ENCODE measurements at places on chromosomes 3 and 15.

GRCh38 chr3:123120573-123120972, 53.7 kb downstream of the PDIA5 start:
- DNase-seq: no peak

DNA sequence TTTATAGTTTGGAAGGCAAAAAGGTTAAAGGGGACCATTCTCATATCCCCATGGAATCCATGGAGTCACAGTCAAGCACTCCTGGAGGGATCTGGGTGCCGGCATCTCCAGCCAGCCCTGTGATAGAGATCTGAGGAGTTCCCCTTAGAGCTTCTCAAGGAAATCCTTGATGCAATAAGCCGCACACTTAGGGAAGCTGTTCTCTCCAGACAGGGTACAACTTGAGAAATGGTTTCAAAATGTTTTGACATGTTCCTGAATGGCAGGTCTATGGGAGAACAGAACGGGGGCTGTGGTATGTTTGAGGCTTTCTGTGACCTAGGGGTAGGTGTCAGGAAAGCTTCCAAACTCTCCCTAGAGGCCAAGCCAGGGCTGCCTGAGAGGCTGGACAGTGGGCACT, 292.9 kb downstream of the TLE3 start:
- no peak for DNase-seq

GRCh38 chr15:77195586-77195985, 124.7 kb upstream of the TSPAN3 start:
- no peak for DNase-seq

- DNase-seq: no peak
Measured at GRCh38 chr3:129315223-129315997, 36.7 kb downstream of the HMCES start.

DNA sequence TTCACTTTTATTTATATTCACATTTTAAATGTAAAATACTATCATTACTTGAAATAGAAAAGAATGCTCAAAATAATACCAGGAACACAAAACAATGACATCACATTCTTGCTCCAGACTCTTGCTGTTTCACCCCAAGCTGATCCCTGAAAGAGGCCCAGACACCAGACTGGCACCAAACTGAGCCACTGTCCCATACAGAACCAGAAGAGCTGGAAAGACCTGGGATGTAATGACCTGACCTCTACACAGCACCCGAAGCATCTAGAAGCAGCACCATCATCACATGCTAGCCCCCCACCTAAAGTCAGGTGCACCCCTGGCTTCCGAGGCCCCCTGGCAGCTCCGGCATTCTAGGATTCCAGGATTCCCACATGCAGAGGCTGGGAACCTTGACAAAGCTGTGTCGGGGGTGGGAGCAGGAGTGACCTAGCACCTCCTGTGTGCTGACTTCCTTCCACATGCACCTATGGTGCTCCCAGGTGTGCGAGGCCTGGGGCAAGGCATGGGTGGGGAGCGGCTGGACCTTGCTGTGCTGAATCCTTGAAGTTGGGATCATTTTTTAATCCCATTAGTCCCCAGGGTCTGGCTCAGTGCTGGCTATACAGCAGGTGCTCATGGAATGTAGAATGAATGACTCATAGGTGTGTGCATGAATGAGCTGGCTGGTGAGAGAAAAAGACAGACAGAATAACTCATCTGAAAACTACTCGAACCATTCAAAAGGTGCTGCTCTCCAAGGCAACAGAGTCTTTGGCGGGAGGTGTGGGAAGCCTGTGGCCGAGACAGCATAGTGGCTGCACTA, 144.7 kb upstream of the IQSEC1 start:
- no peak for DNase-seq

DNA sequence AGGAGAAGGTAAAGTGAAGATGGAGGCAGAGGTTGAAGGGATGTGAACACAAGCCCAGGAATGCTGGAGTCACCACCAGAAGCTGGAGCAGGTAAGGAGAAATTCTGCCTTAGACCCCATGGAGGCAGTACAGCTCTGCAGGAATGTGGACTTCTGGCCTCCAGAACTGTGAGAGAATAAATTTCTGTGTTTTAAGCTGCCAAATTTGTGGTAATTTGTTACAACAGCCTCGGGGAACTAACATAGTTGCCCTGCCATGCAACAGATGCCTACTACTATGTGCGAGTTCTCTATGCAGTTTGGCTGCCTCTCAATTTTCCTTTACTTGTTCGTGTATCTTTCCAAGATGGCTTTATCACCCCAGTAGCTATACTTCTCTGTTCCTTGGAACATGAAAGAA, 394.1 kb downstream of the TUSC7 start:
- no peak for DNase-seq

DNA sequence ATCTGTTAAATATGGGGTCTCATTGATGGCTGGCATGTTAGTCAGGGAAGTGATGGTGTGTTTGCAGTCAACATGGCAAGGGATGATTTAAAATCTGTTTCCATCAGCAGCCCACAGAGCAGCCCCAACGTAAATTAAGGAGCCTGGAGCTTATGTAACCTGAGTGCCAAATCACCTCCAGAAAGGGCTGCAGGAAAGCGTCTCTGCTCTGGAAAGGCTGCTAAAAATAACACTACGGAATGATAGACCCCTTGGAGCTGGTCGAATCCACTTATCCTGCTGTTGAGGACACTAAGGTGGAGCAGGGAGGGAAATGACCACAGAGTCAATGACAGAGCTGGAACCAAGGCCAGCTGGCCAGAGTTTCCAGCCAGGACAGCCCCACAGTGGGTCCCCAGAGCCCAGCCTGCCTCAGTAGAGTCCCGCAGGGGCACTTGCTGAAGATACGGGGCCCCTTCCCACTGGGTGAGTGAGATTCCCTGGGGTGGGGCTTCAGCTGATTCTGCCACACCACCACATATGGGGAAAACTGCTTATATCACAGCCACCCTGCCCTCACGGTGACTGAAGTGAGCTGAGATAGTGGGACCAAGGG, 63.5 kb downstream of the EPHB1 start:
- no peak for DNase-seq

- no peak for DNase-seq
Measured at GRCh38 chr15:74431116-74431515, 2.6 kb downstream of the SEMA7A start.

DNA sequence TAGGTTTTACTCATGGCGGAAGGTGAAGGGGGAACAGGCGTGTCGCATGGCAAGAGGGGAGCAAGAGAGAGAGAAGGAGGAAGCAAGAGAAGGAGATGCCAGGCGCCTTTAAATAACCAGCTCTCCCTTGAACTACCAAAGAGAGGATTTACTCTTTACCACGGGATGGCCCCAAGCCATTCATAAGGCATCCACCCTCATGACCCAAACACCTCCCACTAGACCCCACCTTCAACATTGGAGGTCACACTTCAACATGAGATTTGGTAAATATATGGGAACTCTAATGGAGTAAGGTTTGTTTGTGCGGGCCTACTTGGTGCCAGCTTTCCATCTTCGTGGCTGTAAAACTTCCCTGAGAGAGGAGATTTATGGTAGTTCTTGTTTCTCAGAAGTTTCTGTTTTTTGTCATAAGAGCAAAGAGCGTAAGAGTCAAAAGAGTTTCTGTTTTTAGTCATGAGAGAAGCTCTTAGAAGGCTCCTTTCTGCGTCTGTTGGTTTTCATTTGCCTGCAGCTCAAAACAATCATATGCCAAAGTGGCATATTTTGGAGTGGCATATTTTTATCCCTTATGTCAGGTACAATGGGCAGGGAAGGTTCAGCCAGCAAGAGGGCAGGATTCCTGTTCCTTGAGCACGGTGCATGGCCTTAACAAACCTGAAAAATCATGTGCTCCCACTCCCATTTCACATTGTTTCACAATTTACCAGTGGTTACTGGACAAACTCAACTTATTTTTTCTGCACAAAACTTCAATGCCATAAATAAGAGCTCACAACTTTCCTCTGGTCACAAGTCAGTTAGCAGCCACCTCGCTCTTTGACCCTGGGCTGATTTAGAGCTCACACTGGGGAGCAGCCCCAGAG, 12.5 kb downstream of the PML start:
- DNase-seq: no peak

DNA sequence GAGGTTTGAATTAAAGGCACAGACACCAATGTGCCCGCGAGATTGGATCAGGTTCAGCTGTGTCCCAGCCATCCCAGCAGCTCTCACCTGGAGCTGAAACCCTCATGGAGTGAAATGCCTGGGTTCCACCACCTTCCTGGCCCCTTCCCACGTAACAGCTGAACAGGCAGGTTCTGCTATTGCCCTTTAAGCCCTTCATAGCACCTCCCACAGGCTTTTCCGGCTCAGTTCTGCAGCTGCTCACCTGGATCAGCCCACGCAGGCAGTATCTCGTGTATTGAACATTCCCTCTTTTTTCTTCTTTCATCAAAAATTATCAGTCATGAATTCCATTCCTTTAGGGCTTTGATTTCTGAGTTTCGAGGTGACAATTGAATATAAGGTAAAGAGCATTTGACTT, 129.8 kb downstream of the SLC9A9 start:
- no peak for DNase-seq

- DNase-seq: no peak
Measured at GRCh38 chr3:177251755-177252154, 54.5 kb upstream of the TBL1XR1 start.

DNA sequence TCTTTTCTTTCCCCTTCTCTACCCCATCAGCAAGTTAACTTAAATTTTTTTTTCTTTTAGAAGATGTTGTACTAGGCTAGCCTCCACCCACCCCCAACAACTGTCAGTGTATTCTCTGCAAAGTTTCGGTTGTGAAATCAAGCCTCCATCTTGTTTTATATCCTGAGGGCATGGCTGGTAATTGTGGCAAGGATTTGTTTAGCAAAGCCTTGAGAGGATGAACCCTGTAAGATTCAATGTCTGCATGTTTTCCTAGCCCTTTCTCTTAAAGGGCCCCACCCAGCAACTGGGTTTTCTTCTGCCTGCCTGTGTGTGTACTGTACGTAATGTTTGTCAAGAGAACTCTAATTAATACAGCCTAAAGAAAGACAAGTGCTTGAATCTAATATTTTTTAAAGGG, 475.3 kb downstream of the FHIT start:
- DNase-seq: no peak

GRCh38 chr3:122092460-122093165, 37.5 kb downstream of the CD86 start:
- DNase-seq: no peak

GRCh38 chr15:32721596-32721995, 3.8 kb downstream of the GREM1 start:
- no peak for DNase-seq

DNA sequence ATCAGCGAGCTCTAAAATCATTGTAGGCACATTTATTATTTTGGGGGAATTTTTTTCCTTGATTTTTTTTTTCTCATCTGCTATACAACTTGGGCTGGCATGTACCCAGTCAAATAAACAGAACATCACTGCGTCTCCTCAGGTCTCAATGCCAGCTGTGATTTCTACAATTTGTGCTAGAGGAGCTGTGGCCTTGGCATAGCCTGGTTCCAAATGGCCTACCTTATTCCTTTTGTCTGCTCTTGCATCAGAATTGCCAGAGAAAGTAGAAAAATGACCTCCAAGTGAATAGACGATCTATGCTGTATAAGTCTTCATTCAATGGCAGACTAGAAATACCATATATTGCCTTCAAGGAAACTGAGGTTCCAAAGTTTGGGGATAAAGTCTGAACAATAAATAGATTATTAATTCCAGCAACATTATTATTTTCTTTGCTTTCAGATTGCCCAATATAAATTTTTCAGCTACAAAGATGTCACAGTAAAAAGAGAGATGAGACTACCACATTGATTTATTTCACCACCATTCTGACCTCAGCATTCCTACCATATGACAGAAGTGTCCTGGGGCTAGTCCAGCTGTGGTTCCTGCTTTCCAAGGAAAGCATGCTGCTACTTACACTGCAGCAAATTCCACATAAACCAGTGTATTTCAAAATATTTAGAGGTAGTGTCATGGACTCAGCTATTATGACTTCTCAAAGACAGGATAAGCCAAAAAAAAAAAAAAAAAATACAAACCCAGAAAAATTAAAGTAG, 493.9 kb upstream of the ZNF385D start:
- no peak for DNase-seq

DNA sequence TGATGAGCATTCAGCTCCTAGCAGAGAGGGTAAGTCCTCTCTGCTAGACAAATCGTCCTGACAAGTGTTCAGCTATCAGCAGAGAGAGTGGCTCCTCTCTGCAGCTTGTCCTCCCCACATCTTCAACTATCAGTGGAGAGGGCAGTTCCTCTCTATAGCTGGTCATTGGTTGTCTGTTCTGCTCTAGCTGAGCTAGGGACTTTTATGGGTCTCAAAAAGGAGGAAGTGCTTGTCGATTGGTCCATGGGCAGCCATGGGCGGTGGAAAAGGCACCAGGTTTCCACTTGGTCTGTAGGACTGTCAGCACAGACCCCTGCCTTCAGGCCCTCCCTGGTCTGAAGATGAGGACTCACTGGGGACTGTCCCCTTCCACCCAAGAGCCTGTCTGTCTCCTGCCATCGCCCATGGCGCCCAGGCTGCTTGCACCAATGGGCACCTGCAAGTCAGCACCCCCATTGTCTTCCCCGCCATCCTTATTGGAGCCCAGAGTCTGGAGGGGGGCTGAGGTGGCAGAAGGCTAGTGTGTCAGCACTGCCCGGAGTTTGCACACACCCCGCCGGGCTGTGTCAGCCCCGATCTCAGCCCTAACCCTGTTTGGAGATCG, 264.7 kb downstream of the ZBBX start:
- no peak for DNase-seq

DNA sequence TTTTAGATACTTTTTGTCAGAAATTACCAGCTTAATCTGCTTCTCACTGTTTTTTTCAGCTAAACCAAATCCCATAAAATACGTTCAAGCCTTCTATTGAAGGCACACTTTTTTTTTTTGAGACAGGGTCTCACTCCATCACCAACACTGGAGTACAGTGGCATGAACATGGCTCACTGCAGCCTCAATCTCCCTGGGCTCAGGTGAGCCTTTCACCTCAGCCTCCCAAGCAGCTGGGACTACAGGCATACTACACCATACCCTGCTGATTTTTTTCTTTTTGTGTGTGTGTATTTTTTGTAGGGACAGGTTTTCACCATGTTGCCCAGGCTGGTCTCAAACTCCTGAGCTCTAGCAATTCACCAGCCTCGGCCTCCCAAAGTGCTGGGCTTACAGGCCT, 3.7 kb downstream of the RAF1 start:
- DNase-seq: no peak

DNA sequence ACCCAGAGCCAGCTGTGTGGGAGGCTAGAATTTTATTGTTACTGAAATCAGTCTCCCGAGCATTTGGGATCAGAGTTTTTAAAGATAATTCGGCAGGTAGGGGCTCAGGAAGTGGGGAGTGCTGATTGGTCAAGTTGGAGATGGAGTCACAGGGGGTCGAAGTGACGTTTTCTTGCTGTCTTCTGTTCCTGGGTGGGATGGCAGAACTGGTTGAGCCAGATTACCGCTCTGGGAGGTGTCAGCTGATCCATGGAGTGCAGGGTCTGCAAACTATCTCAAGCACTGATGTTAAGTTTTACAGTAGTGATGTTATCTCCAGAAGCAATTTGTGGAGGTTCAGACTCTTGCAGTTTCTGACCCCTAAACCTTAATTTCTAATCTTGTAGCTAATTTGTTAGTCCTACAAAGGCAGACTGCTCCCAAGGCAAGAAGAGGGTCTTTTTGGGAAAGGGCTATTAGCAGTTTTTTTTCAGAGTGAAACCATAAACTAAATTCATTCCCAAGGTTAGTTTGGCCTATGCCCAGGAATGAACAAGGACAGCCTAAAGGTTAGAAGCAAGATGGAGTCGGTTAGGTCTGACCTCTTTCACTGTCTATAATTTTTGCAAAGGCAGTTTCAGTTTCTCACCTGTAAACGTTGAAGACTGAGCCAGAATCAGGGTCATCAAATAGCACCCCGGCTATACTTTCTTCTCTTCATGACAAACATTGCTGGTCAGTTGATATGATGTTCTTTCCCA, 28.2 kb downstream of the FLNB start:
- DNase-seq: no peak

GRCh38 chr3:50582083-50582482, 12.8 kb downstream of the HEMK1 start:
- no peak for DNase-seq

- no peak for DNase-seq
Measured at GRCh38 chr3:75176937-75177336, 487.2 kb upstream of the FRG2C start.

All from activated CD8-positive, alpha-beta memory T cell treated with anti-CD3 and anti-CD28 coated beads for 1 hour (primary cell).